Transverse colon (tissue), 4 donors: ENCODE measurements at places on chromosomes 4 and X. TPM values are rescaled to one million over a fixed set of nuclear protein-coding genes. Genes with fewer than 3 reads are reported as not detected.
A peak's percentile ranks its signal among the peaks of the same experiment; 100 is the strongest.

- DNase-seq: no peak
Observed at GRCh38 chr4:112840061-112840460, 203.1 kb downstream of the LARP7 start.

GRCh38 chrX:140766024-140766611 lies 56.6 kb downstream of the LINC00632 start:
- DNase-seq: peak; percentile 22

DNA sequence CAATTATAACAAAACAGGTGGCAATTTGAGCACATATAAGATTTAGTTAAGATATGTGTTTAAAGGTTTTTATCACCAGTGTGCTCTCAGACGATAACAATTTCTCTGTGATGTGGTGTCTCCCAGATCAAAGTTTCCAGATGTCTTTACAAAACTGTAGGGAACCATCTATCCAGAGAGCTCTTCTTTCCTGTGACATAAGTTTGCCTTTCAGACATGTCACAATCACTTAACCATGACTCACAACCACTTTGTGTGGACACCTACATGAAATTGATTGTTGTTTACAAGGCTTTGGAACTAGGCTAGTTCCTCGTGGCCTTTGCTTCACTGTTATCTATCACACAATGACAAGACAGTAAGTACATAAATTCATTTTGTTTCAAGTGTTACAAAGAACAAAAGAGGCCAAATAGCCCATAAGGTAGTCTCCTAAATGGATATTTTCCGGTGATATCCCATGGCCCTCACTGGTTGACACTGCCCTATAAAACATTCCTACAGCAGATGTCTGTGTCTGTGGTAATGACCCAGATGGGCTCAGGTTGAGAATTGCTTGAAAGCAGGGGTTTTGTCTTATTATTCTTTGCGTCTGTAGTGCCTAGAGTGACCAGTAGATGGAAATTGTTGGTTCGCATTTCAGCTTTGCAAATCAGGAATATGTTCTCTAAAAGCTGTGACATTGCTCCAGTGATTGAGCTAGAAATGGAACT lies 297.8 kb upstream of the FAM241A start:
- DNase-seq: no peak

Gene GRIA3
- 0.40 TPM for total RNA-seq
